ENCODE measurements at places on chromosomes 1 and 21.

GRCh38 chr1:180131510-180131909, 23.2 kb upstream of the QSOX1 start:
- peak; percentile 55 for DNase-seq

DNA sequence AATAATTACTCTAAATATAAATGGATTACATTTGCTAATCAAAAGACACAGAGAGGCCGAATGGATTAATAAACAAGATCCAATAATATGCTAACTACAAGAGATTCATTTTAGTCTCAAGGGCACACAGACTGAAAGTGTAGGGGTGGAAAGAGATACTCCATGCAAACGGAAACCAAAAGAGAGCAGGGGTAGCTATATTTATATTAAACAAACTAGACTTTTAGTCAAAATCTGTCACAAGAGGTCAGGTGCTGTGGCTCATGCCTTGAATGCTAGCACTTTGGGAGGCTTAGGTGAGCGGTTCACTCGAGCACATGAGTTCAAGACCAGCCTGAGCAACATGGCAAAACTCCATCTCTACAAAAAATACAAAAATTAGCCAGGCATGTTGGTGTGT, 33.6 kb upstream of the DISP1 start:
- DNase-seq: no peak

DNA sequence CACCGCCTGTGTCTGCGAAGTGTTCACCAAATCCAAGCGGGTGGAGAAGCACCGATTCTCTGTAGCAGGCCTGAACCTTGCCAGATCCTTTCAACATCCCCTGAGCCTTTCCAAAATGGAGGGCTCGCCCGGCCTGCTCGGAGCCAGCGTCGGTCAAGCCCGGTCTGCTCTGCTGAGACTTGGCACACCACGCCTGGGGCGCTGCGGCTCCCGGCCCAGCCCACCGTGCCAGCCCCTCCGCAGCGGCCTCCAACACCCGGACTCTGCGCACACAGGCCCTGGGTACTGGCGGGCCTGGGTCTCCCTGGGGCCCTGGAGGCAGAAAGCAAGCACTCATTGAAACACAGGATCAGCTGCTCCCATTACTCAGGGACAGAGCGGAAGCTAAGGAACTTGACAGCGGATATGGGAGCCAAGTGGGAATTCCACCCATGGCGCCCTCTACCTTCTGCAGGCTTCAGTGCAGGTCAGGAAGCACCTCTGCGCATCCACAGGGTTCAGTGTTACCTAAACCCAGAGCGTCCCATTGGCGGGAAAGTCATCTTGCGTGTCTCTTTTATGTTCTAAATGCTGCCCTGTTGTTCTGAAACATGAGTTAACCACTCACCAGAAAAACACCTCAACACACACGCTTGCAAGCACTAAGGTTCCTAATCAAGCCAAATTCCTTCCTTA, 159.9 kb downstream of the ZBTB18 start:
- no peak for DNase-seq

- no peak for DNase-seq
Measured at GRCh38 chr1:81179242-81179641, 621.5 kb upstream of the ADGRL2 start.

- peak; percentile 9 for DNase-seq
Measured at GRCh38 chr1:67118191-67118590, 16.6 kb downstream of the C1orf141 start.

GRCh38 chr21:41726970-41727783, 39.7 kb downstream of the RIPK4 start:
- peak; percentile 88 for DNase-seq

- DNase-seq: no peak
Measured at GRCh38 chr1:190897233-190897632, 419.6 kb upstream of the BRINP3 start.

DNA sequence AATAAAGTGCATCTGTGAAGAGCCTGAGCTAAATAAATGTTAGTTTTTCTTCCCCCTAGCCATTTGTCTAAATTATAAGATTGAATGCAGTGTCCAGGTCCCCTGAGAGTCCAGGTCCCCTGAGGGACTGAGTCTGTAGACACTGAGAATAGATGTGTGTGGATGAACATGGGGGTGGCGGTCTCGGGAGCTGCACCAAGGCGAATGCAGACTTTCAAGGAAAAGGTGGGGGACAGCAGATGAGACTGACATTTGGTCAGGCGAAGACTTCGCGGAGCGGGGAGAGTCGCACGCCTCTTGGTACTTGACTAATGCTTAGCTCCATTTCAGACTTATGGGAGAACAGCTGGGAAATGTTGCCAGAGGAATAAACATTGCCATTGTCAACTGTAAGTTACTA, 17.7 kb upstream of the MX2 start:
- DNase-seq: no peak

- peak; percentile 90 for DNase-seq
Measured at GRCh38 chr1:199855580-199855979, 171.9 kb upstream of the NR5A2 start.

- peak; percentile 90 for DNase-seq
Measured at GRCh38 chr1:67534627-67535065, 104.4 kb upstream of the SERBP1 start.

GRCh38 chr1:174686213-174686612, 238.4 kb downstream of the GPR52 start:
- no peak for DNase-seq

DNA sequence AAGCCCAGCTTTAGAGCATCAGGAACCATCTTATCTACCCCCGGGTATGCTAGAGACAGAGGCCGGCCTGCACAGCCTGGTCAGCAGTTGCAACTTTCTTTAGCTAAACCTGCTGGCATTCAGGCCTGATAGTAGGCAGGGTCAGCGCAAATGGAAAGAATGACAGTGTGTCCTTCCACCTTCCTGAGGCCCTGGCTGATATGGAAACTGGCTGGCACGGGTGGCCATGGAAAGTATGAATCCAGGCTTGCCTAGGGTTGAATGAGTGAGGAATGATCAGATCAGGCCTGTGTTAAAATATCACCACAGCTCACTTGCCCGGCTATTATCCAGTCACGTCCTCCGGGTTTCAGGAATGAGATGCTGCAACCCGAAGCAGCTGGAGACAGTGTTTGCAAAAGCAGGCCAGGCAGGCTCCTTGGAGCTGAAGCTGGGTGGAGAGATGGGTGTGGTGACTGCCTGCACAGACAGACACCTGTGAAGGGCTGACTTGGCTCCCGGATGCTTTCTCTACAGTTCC, 34.7 kb downstream of the RCAN1 start:
- DNase-seq: no peak

DNA sequence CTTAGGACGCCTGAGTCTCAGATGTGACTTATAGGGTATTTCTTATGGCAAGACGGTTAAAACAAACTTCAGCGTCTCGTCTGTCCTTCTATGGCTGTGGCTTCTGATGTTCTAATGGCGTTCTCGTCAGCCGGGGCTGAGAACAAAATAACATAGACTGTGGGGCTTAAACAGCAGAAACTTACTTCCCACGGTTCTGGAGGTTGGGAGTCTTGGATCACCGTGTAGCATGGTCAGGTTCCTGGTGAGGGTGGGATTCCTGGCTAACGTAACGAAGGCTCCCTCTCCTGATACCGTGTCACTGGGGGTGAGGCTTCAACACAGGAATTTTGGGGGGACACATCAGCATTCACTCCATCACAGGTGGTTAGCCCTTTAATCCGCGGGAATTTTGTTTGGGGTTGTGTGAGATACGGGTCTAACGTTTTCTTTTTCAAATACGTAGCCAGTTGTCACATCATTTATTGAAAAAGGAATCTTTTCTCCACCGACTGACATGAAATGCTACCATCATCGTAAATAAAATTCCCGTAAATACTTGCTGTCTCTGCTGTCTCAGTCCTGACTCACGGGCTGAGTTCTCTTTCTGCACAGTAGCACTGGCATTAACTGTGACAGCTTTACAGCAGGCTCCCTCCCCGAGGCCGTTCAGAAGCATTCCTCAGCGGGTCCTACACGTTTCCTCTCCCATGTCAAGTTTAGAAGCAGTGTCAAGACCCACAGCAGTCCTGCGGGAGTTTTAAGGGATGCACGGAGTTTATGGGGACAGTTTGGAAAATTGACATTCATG, 8.1 kb upstream of the POFUT2 start:
- peak; percentile 75 for DNase-seq

DNA sequence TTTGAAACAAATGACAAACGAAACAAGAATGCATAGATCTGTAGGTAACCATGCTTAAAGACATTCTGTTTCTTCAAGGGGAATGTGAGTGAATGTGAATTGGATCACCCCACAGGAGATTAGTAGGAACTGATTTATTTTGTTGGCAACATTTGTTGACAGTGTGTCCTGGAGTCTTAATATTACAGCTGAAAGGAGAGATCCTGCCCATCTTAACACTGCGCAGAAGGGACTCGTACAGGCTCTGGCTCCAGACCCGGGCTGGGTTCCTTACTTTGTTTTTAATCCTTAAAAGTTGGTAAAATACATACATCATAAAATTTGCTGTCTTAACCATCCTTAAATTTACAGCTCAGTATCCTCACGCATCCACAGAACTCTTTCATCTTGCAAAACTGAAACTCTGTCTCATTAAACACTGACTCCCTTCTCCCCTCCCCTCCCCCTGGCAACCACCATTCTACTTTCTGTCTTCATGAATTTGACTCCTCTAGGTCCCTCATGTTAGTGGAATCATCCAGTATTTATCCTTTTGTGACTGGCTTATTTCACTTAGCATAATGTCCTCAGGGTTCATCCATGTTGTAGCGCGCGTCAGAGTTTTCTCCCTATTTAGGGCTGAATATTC, 74.1 kb downstream of the GALNT2 start:
- peak; percentile 13 for DNase-seq

- DNase-seq: no peak
Measured at GRCh38 chr1:240074422-240074821, 17.3 kb upstream of the FMN2 start.

GRCh38 chr1:36203554-36204346, 20.5 kb upstream of the THRAP3 start:
- peak; percentile 50 for DNase-seq

DNA sequence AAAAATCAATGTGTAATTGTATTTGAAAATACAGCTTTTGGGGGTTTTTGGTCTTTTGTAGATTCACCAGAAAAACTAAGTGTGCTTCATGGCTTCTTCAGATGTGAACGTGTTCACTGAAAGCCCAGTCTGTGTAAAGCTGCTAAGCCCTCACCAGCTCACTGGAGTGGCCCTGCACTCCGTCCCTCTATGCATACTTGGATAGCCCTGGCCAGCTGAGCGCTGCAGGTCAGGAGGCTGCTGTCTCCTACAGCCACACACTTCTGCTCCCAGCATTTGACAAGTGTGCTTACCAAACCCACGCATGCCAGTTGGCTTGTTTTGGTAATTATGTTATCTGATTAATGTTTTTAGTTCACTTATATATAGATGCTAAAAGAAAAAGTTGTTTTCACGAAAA, 163.5 kb downstream of the TLR5 start:
- DNase-seq: no peak

GRCh38 chr1:168601051-168601450, 24.6 kb downstream of the XCL1 start:
- no peak for DNase-seq

DNA sequence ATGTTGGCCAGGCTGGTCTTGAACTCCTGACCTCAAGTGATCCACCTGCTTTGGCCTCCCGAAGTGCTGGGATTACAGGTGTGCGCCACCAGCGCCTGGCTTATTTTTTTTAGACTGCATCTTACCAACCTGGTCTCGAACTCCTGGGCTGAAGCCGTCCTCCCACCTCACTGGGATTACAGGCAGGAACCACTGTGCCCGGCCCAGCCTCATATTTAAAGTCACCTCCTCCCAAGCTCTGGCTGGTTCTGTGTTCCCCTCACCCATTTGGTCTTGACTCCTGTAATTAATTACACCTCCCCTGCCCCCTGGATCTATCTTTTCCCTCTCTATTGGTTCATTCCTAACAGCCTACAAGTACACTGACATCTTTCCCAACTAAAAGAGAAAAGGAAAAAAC, 1.7 kb upstream of the EXOSC10 start:
- DNase-seq: no peak

DNA sequence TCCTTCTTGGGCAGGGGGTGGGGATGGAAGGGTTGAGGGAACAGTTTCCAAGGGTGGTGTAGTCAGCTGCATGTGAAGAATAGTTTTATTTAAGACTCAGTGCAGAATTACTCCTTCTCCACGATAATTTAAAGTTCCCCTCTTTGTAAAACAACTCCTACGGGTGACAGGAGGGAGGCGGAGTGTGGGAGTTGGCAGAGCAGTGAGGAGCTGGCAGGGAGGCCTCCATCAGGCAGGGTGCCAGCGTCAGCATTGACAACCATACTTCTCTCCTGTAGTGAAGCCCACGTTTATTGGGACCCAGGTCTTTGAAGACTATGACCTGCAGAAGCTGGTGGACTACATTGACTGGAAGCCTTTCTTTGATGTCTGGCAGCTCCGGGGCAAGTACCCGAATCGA, 93.8 kb downstream of the MTR start:
- no peak for DNase-seq

DNA sequence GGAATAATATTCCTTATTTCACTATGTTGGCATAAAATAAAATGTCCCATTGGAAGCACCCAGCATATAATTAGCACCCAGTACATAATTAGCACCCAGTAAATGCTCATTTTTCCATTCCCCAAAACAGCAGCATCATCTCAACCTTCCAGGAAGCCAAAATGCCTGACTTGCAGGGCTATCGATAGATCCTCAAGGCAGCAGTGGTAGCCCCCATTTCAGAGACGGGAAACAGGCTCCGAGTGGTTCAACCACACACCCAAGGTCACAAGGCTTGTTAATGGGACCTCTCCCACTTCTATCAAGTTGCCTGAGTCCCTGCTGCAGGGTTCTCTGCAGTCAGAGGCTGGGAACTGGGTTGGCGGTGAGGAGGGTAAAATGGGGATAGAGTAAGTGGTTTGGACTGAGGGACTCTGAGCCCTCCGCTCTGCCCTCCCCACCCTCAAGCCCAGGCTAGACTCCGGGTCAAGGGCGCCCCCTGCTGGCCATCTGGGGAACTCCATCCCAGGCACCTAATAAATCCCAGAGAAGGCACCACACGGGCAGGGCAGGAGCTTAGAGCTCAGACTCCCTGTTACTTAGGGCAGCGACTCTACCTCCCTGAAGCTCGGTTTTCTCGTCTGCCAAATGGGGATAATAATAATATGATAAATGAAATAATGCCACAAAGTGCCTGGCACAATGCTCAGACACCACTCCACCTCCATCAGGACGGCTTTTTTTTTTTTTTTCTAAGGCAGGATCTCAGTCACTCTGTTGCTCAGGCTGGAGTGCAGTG, 21.9 kb upstream of the LAPTM5 start:
- DNase-seq: peak; percentile 78

DNA sequence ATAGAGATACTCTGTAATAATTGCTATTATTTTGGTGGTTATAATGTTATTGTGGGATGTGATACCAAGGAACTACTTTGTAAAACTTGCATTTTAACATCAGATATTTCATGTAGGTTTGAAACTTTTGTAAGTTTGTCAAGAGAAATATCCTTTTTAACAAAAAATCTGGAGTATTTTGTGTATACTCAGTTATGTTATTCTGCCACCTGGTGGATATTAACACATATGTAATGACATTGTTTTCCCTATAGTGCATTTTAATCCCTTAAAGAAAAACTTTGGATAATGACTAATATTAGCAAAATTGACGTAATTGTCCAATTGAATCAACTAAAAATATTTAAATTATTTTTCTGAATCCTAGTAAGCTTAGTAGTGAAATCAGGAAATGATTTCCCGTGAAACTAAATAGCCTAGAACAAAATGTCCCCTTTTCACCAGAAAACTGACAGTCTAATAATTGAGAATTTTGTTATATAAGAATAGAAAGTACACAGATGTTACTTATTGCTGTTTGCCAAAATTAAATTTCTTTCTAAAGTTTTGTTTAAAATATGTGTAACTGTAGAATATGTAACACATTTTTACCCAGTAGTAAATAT, 39.6 kb downstream of the KCTD3 start:
- DNase-seq: peak; percentile 7

- peak; percentile 41 for DNase-seq
Measured at GRCh38 chr1:202852163-202852904, 36.6 kb downstream of the RABIF start.

GRCh38 chr1:92066321-92066720, 8.9 kb downstream of the SETSIP start:
- DNase-seq: no peak
